CD8-positive, alpha-beta memory T cell (primary cell): ENCODE measurements at places on chromosomes 7 and 10. TPM values are rescaled to one million over a fixed set of nuclear protein-coding genes. Genes with fewer than 3 reads are reported as not detected.

DNA sequence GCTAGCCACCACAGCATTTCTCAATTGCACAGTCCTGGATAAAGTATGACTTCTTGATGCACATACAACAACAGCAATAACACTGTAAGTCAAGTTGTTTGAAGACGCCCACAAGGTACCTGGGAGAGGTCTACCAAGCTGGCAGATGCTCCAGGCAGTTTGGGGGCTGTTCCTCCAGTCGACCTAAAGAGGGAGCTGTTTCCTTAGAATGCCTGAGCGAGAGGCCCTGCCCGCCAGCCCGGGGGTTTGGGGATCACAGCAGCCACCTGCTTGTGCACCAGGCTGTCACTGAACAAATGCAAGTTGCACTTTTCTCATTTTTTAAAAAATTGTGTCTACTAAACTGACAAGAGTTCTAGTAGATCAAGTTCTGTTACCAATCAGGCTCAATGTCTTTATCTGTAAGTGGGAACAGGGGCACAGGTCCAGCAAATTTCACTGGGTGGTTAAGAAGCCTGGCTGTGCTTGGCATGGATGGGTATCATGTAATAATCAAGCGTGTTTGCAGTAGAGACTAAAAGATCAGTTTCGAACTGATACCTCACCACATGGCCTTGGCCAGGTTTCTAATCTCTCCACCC is 193.8 kb upstream of the ADO start:
- peaks cover 4% of the 10 kb centered on the region for H3K4me1 ChIP-seq
- no peaks in the 10 kb centered on the region for H3K27me3 ChIP-seq
- H3K27ac ChIP-seq: no peak overlapping the region
- DNase-seq: peak; percentile 57
- H3K4me3 ChIP-seq: no peak overlapping the region
- no peaks in the 10 kb centered on the region for H3K36me3 ChIP-seq

DNA sequence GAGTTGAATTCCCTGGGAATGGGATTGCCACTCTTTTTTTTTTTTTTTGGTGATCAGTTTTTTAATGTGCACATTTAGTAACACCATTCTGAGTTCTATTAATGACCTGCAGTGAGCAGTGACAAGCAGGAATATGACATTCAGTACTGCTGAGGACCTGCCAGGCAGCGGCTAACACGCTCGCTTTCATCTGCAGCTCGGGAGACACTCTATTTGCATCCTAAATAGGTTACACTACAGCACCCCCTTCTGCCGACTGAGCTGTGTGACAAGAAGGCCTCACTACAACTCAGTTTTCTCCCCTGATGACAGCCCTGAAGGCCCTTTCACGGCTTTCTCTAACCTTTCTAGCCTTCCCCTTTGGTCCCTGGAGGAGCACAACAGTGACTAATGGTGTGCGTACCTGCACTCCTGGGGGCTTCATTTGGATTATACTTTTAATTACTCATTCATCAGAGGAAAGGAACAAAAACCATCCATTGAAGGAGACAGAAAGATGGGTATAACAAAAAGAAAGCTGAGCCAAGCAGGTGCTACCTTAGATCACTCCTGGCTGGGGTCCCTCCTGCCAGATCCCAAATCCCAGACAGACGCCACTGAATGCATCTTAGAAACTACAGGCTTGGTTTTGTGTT is 872.4 kb downstream of the LRMDA start:
- no peak overlapping the region for H3K4me3 ChIP-seq
- H3K36me3 ChIP-seq: no peaks in the 10 kb centered on the region
- no peaks in the 10 kb centered on the region for H3K4me1 ChIP-seq
- DNase-seq: no peak
- no peak overlapping the region for H3K27ac ChIP-seq

DNA sequence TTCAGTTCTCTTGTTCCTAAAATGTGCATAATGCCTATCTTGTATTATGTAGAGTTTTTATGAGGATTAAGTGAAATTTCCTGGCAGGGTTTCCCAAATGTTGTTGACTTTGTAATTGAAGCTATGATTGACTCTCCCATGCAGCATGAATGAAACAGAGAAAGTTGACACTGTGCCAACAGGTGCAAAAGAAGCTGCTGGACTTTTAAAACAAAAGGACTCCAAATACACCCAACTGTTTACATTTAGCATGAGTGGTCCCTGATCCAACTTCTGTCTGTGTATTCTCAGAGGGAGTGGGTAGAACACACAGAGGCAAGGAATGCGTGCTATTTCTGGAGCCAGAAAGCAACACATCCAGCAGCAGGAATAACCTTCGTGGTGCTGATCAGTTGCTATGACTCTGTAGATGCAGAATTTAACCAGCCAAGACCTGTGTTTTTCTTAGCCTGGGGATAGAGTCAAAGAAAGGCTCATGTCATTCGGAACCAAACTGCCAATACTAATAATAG is 14.4 kb upstream of the RBM20 start:
- no peaks in the 10 kb centered on the region for H3K27me3 ChIP-seq
- no peak for DNase-seq
- no peaks in the 10 kb centered on the region for H3K36me3 ChIP-seq
- H3K27ac ChIP-seq: no peak overlapping the region

- H3K4me1 ChIP-seq: no peaks in the 10 kb centered on the region
- H3K27me3 ChIP-seq: no peaks in the 10 kb centered on the region
- no peak for DNase-seq
- H3K36me3 ChIP-seq: no peaks in the 10 kb centered on the region
- no peak overlapping the region for H3K4me3 ChIP-seq
These were observed 41.1 kb upstream of the DPYSL4 start for GRCh38 chr10:132145521-132146185.

The SPDYE11 gene
- total RNA-seq: not detected

The LIPF gene
- not detected for total RNA-seq

GRCh38 chr10:3491571-3491970 is 293.4 kb downstream of the KLF6 start:
- H3K27ac ChIP-seq: no peak overlapping the region
- H3K4me1 ChIP-seq: no peaks in the 10 kb centered on the region
- H3K36me3 ChIP-seq: no peaks in the 10 kb centered on the region
- H3K27me3 ChIP-seq: no peaks in the 10 kb centered on the region
- H3K4me3 ChIP-seq: no peak overlapping the region

DNA sequence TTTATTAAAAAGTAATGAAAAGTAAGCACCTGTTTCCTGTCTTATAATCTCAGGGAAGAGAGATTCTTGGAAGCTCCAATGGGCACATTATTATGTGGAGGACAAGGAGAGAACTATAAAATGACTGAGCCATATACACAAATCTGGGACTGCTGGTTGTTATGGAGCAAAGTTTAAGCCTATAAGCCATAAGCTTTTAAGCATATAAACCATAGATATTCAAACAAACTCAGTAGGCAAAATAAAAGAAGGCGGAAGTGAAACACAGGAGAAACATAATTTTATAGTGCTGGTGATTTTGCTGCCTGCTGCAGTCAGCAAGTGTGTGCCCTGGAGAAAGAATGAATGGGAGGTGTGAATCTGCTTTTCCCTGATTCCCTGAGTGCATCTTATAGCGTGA is 274.4 kb downstream of the KIF20B start:
- no peaks in the 10 kb centered on the region for H3K4me1 ChIP-seq
- DNase-seq: no peak
- H3K27ac ChIP-seq: no peak overlapping the region
- H3K4me3 ChIP-seq: no peak overlapping the region
- no peaks in the 10 kb centered on the region for H3K36me3 ChIP-seq
